ENCODE measurements at places on chromosomes 7 and 10.

DNA sequence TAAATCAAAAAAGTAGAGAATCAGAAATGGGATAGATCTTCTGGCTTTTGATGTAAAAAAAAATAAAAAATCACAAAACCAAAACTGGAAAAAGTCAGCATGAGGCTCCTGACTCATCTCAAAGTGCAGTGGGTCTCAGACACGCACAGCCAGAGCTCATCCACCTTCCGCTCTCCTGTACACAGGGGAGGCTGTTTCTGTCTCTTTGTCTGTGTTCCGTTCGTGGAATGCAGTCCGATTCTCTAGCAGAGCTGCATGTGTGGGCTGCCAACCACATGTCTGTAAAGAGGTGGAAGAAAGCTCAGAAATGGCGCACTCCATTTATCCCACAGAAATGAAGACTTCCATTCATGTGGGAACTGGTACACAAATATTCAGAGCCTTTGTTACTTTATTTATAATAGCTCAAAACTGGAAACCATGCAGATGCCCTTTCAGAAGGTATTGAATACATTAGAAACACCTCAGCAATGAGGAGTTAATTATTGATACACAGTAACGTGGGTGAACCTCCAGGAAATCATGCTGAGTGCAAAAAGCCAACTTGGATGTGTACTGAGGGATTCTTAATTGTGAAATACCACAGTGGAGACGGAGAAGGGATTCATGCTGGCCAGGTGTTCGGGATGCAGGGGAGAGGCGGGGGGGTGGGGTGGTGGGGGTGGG lies 123.3 kb downstream of the TRRAP start:
- no peak for DNase-seq

DNA sequence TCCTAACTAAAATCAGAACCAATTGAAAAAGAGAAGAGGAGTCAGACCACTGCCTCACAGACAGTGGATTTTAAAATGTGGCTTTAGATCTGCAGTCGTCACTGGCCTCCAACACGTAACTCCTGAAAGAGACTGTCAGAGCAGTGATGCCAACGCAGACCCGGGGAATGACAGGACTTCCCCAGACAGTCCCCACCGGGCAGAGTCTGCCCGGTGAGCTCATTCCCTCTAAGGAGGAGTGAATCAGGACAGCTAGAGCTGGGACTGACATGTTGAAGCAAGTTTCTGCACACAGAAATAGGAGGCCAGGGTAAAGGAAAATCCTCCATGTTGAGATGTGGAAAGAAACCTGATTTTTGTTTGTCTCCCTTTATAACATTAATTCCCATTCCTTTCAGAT lies 105.0 kb downstream of the TES start:
- DNase-seq: no peak

- peak; percentile 21 for DNase-seq
These were observed 14.2 kb upstream of the SYPL1 start for GRCh38 chr7:106126170-106126938.

DNA sequence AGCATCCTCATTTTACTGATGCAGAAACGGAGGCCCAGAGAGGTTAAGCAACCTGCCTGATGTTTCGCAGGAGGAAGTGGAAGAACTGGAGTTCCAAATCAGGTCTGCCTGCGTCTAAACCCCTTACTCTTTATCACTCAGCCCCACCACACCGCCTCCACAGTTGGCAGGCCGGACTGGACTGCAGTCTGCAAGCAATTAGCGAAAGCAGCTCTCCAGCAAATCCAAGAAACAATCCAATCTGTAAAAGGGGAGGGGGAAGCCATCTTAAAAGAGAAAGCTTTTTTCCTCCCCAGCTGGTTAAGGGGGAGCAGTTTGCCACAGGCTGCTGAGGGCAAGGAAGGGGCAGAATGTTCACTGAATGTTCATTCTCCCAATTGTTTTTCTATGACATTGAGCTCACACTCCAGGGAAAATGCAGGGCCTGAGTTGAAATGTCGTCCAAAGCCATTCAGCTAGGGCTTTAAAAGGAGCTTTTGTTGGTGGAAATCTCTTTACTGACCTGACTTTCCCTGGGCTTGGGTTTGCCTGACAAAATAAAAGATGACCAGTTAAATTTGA lies 350.1 kb downstream of the RNLS start:
- no peak for DNase-seq

- DNase-seq: no peak
These were observed 28.4 kb upstream of the ITGA8 start for GRCh38 chr10:15748126-15748525.

DNA sequence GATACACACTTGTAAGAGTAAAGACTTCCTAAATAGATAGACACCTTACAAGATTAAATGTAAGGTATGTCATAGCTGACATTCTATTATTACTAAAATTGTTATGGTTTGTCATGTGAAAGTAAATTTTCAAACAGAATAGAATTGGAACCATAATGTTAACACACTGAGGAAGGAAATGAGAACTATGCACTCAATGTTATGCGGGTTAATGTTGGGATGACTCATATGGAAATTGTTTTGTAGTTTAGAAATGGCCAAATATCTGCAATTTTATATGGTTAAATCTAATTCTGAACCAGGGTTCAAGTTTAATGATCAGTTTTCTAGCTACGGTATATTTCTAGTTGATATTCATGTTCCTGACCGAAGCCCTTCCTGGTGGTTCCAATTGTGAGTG lies 214.2 kb upstream of the ADO start:
- DNase-seq: no peak

- peak; percentile 25 for DNase-seq
These were observed 259.3 kb downstream of the SNX13 start for GRCh38 chr7:17680943-17681351.

- DNase-seq: no peak
These were observed 12.0 kb upstream of the SLC29A4 start for GRCh38 chr7:5270788-5271187.

GRCh38 chr7:157079116-157079515 lies 59.6 kb upstream of the UBE3C start:
- DNase-seq: no peak

DNA sequence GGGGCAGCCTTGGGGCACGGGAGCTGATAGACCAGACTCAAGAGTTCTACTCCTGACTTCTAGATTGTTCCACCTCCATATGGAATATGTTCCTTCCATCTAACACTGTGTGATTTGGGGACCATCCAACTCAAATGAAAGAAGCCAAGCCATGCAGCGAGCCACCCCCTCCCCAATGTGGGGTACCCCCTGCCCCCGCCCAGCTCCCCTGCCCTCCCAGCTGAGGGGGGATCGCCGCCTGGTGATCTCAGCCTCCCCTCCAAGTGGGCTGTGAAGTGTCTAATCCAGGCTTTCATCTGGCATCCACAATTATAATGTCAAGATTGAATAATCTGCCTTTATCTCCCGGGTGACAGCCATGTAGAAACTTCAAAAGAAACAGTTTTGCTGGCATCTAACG lies 246.1 kb downstream of the RPS24 start:
- no peak for DNase-seq

- no peak for DNase-seq
These were observed 44.3 kb downstream of the ERLIN1 start for GRCh38 chr10:100141446-100142087.

DNA sequence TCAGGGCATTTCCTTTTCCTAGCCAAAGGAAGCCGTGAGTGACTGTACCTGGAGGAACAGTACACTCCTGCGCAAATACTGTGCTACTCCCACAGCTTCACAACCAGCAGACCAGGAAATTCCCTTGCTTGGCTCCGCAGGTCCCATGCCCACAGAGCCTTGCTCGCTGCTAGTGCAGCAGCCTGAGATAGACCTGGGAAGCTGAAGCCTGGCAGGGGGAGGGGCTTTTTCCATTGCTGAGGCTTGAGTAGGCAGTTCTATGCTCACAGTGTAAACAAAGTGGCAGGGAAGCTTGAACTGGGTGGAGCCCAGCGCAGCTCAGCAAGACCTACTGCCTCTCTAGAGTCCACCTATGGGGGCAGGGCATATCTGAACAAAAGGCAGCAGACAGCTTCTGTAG lies 291.2 kb downstream of the HGF start:
- no peak for DNase-seq

GRCh38 chr10:101236376-101237080 lies 7.3 kb upstream of the LBX1 start:
- DNase-seq: no peak

DNA sequence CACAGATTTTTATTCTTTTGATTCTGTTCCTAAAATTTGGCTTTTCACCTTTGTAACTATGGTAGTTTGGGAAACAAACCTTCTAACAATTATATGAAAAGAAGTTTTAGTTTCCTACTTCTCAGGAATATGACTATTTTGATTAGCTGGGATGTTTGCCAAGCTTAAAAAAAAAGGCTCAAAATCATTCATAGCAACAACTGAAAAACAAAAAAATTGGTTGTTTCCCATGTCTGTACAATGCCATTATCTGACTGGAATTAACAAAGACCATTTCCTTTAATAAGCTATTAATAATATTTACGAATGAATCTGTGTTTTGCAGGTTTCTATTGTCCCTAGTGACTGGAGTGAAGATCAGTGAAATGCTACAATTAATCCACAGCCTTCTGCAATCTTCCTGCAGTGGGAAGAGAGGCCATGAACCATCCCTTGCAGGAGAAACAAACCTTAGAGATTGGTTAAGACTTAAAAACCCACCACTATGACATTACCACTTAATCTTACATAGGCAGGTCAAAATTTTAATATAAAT lies 4.2 kb downstream of the PURB start:
- no peak for DNase-seq

DNA sequence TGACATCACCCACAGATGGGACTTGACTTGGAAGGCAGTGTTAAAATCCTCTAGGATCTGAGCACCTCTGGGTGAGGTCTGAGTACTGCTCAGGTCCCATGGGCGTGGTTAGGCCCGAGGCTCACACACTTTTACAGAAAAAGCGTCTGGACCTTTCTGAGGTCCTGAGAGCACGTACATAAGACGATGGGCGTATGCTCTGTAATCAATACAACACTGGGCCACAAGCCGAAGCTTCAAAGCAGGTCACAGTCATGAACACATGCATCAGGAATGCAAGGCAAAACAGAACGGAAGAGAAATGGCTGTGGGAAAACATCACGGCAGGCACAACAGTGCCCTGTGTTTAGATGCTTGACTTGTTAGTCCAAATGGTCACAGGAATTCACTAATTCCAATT lies 112.2 kb downstream of the LARP4B start:
- DNase-seq: no peak

DNA sequence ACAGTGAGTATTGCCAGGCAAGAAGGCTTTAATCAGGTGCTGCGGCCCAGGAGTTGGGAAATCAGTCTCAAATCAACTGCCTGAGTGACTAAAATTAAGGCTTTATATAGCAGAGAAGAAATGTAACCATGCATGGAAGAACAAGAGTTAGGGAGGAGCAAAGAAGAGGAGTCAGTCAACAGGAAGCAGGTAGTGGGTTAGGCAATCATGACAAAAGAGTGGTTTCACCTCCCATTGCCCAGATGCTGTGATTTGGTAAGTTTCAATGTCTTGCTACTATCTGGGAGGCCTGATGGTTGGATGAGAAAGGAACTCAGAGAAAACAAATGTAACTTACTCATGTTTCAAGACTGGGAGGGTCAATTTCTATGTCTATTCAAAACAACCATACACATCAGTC lies 998.3 kb downstream of the GATA3 start:
- DNase-seq: no peak

GRCh38 chr7:74235518-74236268 lies 18.5 kb downstream of the RFC2 start:
- DNase-seq: no peak

- no peak for DNase-seq
These were observed 93.1 kb upstream of the IKZF1 start for GRCh38 chr7:50211130-50212015.

GRCh38 chr7:54879776-54880175 lies 120.8 kb upstream of the SEC61G start:
- DNase-seq: no peak

DNA sequence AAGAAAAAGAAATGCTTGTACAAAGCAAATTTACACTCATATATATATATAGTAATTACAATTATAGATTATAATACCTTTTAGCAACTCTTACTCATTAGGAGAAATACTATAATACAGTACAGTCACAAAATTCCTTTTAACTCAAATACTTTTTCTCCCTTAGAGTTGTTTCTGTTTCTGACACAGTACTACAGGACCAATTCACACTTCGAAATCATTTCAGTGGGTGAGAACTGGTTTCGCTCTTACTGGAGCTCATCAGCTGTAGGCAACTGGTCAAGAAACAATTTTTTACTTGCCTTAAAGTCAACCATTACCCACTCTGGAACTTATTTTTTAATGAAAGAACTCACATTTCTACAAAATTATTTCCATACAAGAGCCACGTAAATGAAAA lies 6.0 kb downstream of the CCDC186 start:
- DNase-seq: peak; percentile 17

DNA sequence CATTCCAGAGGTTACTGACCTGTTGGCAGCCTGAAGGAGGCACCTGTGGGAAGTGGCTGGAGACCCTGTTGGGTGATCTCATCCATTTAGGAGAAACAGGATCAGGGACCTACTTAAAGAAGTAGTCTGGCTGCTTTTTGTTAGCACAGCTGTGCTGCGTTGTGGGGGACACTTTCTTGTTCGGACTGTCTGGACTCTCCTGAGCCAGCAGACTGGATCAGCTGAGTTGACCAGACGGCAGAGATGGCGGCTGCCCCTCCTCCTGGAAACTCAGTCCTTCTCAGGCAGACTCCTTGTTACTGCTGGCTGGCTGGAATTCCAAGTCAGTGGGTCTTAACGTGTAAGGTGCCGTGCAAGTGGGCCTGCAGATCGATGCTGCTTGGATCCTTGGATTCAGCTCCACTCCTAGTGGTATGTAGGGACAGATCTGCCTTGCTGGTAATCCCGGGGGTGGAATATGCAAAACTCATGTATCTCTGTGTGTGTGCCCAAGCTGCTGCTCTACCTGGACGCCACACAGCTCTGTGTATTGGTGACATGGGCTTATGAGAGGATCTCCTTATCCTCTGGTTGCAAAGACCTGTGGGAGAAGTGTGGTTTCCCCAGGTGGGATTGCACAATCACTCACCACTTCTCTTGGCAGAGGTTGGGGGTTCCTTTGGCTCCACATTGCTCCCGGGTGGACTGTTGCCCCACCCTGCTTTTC lies 87.3 kb downstream of the CCSER2 start:
- no peak for DNase-seq

Measured in activated CD4-positive, alpha-beta T cell treated with anti-CD3 and anti-CD28 coated beads, Interleukin-2, Interleukin-4, amounts not matched to agents 100 ng/mL and 50 ng/mL, durations not matched to agents 16 hours and 8 hours (primary cell).